Amniotic stem cell (primary cell): ENCODE measurements at places on chromosomes 7 and 10.

DNA sequence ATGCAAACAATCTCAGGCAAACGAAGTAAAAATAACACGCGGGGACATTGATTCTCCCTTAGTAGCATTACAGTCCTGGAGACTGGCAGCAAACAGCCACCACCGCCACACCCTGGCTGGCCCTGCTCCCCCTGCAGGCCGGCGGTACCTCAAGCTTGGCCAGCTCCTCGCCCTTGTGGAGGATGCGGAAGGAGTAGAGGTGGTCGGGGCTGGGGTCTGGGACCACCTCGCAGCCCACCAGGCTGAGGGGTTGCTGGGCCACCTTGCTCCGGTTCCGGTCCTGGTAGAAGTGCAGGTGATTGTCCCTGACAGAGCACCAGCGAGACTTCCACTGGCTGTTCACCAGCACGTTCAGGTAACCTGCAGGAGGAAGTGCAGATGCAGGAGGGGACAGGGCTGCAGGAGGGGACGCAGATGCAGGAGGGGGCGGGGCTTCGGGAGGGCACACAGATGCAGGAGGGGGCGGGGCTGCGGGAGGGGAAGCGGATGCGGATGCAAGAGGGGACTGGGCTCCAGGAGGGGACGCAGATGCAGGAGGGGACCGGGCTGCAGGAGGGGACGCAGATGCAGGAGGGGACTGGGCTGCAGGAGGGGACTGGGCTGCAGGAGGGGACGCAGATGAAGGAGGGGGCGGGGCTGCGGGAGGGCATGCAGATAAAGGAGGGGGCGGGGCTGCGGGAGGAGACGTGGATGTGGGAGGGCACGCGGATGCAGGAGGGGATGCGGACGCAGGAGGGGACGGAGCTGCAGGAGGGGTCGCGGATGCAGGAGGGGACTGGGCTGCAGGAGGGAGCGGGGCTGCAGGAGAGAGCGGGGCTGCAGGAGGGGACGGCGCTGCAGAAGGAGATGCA is 65.7 kb downstream of the VWA2 start:
- no peak for DNase-seq

- DNase-seq = no peak
These were observed 82.5 kb upstream of the LRGUK start for GRCh38 chr7:134044682-134045081.

DNA sequence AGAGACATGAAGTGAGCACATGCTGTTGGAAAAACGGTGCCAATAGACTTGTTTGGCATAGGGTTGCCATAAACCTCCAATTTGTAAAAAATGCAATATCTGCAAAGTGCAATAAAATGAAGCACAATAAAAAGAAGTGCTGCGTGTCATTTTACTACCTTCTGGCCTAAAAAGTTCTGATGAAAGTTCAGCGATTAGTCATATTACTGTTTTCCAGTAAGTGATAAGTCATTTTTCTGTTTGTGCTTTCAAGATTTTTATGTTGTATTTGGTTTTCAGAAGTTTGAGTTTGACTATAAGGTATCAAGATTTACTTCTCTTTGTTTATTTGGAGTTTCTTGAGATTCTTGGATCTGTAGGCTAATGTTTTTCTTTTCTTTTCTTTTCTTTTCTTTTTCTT is 16.8 kb downstream of the AOAH start:
- no peak for DNase-seq

DNA sequence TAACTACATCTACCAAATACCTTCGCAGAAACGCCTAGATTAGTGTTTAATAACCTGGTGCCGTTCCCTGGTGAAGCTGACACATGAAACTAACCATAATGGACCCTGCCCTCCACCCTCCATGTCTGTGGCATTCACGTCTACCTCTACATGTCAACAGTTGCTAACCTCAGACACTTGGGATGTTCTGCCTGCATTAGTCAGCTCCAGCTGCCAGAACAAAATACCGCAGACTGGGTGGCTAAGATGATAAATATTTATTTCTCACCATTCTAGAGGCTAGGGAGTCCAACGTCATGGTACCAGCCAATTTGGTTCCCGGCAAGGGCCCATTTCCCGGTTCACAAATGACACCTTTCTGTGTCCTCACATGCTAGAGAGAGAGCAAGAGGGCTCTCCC is 118.5 kb upstream of the CHST15 start:
- DNase-seq = no peak

DNA sequence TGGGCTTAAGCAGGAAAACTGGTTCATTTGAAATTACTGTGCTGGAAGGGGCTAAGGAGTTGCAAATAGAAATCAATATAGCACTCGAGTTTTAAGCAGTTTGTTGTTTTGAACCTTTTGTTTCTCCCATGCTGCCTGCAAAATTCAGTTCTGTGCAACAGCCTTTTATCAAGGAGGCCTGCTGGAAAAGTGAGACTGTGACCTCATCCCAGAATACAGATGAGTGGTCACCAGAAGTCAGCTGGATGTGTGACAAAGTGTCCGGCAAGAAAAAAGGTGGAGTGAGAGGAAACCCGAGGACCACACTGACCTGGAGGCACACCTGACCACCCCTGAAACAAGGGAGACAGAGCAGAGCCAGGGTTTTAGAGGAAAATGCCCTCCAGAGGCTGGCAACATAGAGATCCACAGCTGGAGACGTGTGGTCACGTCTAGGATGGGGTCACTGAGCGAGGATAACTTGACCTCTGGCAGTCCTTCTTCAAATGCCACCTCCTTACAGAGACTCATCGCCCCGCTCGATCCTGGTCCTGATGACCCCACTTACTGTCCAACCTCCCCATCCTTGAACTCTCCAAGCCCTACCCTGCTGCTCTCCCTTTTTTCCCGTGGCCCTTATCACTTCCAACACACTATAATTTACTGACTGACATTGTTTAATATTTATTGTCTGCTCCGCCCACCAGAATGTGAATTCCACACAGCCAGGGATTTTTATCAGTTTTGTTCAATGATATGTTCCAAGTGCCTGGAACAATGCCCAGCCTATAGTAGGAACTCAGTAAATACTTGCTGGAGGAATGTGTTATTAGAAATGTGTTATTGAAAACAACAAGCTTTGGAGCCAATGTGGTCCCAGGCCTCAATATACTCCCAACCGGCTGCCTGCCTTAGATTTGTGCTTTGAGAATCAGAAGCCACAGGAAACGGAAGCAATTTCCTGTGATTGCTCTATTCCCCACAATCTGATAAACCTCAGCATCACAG is 243.8 kb downstream of the GLI3 start:
- no peak for DNase-seq

- DNase-seq = no peak
These were observed 162.6 kb downstream of the CTNNA3 start for GRCh38 chr10:67533376-67533775.

DNA sequence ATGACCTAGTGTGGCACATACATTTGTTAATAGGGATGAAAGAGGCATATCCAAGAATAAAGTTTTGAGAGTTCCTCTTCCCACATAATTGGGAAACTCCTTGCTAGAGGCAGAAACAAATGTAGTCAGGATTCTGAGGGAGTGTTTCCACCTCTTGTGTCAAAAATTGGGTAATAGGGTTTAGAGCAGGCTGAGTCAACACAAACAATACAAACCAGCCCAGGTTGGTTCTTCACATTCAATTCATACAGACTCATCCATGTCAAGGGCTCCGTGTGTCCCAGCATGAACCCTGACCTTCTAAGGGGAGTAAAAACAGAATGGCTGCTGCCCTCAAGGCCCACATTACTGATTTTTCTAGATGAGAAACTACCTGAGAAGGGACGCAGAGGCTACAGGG is 75.3 kb downstream of the GLI3 start:
- DNase-seq = no peak

DNA sequence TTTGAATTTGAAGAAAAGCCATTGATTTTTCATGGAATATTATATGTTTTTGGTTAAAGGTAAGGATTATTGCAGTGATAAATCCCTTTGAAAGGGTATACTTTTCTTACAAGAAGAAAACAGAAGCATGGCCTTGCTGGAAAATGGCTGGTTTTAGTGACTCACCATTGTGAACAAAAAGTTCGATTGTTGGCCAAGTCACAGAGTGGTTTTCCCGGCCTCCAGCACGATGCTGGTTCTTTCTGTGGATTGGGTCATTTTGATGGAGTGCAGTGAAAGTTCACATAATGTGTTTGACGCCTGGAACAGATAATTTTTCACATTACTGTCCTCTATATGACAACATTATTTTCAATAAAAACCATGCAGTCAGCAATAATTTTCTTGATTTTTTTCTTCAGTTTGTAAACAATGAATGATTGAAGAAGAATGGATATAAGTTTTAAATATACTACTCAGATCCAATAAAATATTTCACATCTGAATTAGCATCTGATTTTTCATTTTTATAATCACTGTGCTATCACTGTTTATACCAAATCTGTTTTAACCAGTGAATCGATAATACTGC is 60.9 kb downstream of the RBM20 start:
- DNase-seq = no peak

GRCh38 chr7:85564861-85565260 is 378.0 kb upstream of the SEMA3D start:
- DNase-seq = no peak

GRCh38 chr7:46522354-46522906 is 601.4 kb upstream of the IGFBP3 start:
- no peak for DNase-seq

DNA sequence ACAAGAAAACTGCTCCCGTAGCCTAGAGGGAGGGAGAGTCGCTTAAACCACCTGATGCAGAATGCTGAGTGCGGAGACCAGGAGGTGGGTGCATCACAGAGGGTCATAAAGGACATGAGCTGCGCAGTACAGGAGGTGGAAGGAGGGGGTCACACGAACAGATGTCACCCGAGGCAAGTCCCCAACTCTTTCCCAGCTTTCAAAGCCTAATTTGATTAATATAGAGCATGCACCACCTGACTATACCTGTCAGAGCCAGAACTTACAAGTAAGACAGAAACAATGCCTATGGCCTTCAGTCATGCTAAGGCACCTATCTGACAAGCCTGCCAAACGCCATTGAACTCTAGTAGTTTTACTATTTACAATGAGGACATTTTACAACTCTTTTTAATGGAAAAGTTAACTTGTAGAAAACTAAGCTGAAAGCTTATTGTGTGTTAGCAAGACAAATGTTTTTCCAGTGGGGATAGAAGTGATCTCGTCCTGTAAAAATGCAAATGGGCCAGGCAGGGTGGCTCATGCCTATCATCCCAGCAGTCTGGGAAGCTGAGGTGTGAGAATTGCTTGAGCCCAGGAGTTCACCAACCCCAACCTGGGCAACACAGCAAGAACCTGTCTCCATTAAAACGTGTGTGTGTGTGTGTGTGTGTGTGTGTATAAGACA is 1.1 kb upstream of the VOPP1 start:
- no peak for DNase-seq

DNA sequence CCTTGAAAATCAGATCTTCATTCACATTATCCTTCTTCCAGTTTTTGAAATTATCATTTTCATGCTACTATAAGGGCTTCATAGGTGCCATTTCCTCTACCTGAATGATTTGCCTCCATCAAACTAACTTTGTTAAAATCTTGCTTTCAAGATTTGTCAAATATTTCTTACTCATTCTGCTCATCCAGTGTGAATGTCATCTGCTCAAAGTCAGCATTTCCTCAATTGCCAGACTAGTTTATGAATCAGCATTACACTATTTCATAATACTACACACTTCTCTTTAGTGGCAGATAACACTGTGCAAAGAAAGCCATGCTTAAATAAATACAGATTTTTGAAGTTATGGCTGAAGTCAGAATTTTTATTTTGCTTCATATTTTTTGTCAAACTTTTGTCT is 21.3 kb upstream of the LIPF start:
- DNase-seq = no peak

DNA sequence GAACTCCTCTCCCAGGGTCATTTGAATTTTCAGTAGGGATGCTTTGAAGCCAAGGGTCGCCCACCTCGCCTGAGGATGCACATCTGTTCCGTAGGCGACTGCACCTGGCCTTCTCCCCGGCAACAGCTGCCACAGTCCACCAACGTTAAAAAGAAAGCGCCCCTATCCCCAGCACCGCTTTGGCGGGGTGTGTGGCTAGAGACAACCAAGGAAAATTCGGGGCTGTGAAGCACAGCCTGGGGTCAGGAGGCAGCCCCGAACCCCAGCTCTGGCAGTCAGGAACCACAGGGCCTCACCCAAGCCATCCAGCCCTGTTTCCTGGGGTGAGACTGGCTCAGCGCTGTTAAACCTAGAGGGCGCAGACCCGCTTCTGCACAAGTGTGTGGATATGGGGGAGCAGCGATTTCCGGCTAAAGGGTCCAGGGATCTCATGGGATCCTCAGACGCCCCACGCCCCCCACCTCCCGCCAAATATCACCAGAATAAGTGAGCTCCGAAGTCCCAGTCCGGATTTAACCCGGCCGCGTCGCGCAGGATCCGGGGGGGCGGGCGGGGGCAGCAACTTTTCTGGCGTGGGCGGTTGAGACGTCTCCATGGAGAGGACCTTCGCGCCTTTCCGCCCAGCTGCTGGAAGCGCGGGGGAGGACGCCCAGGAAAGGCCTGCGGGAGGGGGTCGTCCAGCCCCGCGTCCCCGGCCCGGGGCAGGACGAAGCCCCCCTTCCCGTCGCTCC is 822 bp downstream of the ZC3HAV1L start:
- no peak for DNase-seq

GRCh38 chr7:108210796-108211195 is 80.6 kb upstream of the LAMB4 start:
- DNase-seq = no peak

- no peak for DNase-seq
These were observed 1.3 kb downstream of the PRKCQ start for GRCh38 chr10:6578795-6579182.

- no peak for DNase-seq
These were observed 264.4 kb downstream of the ETV1 start for GRCh38 chr7:13724977-13725566.

GRCh38 chr7:37349979-37350590 is 98.6 kb downstream of the ELMO1 start:
- no peak for DNase-seq

- no peak for DNase-seq
These were observed 28.7 kb downstream of the RBM48 start for GRCh38 chr7:92557249-92557648.

- no peak for DNase-seq
These were observed 66.3 kb upstream of the CYTH3 start for GRCh38 chr7:6338551-6339274.

DNA sequence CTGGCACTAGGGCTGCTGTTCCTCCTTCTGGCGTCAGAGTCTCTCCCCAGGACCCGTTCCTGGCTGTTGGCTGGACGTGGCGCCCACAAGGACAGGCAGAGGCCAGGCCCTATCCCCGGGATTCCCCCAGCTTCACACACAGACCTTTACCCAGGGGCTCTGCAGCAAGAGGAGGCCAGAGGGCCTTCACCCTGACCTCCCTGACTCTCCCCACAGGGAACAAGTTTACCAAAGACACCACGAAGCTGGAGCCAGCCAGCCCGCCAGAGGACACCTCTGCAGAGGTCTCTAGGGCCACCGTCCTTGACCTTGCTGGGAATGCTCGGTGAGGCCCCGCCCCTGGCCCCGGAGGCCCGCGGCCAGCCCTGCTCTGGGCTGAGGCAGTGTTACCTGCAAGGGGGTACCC is 82.2 kb downstream of the GTF2IRD1 start:
- DNase-seq = no peak

DNA sequence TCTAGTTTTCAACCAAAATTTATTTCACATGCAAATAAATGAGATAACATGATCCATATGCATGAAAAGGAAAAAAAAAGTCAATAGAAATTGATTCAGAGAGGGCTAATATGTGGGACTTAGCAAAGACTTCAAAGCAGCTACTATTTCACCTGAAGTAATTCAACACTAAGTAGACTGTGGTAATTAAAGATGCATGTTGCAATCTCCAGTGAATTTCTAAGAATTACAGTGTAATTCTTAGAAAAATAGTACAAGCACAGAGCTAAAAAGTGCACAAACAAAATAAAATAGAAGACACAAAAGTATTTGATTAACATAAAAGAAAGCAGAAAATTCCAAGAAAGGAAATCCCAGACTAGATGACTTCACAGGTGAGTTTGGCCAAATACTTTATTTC is 25.7 kb downstream of the GPR22 start:
- DNase-seq = no peak
